ENCODE measurements at places on chromosomes 2 and 18. TPM values are rescaled to one million over a fixed set of nuclear protein-coding genes. Genes with fewer than 3 reads are reported as not detected.

DNA sequence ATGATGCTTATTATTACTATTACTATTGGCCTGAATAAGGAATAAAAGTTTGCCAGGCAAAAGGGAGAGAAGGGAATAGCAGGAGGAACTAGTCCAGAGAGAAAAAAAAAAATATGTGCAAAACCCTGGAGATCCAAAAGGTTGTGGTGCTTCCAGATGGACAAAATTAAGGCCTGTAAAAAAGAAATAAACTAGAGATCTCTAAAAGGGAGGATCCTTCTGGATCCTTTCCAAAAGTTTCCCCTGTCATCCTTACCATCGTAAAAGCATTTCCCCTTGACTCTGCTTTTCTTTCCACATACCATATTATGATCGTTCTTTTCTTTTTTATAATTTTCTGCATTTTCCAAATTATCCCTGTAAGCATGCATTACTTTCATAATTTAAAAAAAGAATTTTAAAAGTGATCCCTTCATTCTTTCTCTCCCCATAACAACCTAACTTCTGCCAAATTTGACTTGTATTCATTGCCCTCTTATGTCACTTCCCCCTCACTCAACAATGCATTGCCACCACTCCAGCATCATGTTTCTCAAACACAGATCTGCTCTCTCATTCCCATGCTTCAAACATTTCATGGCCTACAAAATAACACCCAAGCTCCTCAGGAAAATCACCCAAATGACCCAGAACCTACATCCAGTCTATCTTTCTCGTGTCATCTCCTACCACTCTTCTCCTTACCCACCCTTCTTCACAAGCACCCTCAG, 40.3 kb downstream of the RBMS1 start:
- DNase-seq, result no peak

The SERPINB4 gene
- total RNA-seq, result not detected

GRCh38 chr2:236671896-236672562, 102.4 kb downstream of the ACKR3 start:
- DNase-seq, result no peak

DNA sequence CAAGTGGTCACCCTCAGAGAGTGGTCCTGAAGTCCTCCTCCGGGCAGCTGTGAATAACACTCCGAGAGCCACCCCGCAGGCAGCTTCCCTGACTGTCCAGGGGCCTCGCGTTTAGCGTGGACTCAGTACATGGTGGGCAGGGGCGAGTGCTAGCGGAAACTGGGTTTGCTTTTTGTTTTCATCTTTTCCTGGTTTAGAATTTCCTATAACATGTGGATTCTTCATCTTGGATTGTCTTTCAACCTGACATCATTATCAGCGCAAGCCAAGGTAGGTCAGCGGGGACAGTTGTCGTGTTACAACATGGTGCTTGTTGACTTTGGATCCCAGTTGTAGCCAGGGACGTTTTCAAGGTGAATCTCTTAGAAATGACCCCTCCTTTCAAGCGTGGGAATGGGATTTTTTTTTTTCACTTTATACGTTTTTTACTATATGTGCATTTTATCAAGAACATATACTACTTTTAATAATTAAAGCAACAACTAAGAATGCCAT, 20.9 kb downstream of the RMC1 start:
- no peak for DNase-seq

GRCh38 chr18:3044931-3045698, 32.2 kb upstream of the LPIN2 start:
- DNase-seq, result peak; percentile 66

DNA sequence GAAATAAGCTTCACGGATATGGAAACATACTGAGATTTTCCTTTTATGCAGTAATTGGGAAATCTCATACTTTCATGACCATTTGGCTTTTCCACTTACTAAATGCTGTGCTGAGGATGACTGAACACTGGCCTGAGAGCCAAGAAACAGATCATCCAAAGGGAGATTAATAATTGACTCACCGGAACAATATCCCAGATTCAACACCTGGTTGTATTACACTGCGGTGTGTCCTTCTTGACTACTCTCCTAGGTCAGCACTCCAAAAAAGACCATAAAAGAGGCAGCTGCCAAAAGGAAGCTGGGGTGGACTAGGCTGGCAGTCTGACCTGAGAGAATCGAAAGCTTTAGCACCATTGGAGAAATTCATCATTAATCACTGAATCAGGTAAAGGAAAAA, 469.1 kb downstream of the CBLN2 start:
- DNase-seq, result no peak

DNA sequence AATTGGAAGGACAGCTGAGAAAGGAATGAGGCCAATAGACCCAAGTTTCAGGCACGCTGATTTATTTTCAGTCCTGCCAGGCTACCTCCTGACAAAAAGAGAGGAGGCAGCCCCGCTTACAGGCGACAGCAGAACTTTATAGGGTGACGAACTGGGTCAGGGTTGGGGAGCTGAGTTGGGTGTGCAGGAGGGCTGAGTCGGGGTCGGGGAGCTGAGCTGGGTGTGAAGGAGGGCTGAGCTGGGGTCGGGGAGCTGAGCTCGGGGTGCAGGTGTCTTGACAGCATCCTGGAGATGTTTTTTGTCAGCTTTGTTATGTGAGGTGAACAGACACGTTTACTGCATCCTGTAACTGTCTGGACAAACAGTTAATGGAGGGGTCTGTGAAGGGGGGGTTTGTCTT, 342.2 kb downstream of the ADCYAP1 start:
- DNase-seq, result no peak

The GRP gene
- 0.74 TPM for total RNA-seq

DNA sequence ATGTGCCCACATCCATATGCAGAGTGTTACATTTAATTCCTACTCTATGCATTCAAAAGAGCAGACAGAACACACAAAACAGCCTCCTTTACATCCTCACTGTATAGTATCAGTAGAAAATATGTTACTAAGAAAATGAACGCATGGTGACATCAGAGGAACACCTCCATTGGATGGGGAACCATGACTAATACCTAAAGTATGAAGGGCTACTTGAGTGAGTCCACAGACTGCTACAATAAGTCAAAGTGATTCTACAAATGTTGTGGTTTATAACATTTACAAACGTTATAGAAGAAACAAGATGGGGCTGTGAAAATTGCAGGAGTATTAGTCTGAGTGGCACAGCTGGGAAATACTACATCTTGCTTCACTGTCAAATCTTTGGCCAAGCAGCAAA, 1830.9 kb upstream of the PIK3C3 start:
- DNase-seq, result no peak

- peak; percentile 94 for DNase-seq
These were observed at the start of gene TMEM185B for GRCh38 chr2:120223034-120223912. TMEM185B (minus strand) TSS chr2:120223400; CDS start chr2:120222976, 424 bp downstream.

- DNase-seq, result peak; percentile 71
These were observed 6.3 kb downstream of the ANKRD53 start for GRCh38 chr2:70984576-70985282.

- DNase-seq, result no peak
These were observed 13.8 kb upstream of the ZFP36L2 start for GRCh38 chr2:43239981-43240765.

DNA sequence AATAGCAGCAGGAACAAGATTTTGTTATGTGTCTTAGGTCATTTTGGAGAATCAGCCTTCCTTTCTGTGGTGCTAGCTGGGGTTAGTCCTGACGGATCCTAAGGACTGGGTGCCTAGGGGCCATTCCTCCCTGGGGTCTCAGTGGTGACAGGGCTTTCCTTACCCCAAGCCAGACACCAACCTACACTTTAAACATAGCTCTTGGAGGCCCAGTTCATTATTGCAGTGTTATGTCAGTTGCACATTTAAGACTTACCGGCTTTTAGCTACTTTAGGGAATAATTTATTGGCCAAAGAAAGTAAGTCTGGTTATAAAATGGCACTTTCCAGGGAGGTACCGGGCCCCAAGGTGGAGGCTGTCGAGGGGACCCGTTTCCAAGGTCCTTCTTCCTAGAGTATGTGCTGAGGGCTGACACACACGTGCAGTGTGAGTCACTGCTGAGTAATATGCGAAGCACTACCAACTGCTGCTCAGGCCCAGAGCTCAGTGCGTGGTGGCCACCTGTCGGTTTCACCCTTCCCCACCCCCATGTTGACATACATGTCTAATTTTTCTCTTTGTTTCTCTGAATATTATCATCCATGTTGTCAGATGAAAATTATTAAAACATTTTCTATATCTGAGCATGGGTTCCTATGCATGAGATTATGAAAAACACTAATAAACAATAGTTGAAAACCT, 37.0 kb upstream of the GRHL1 start:
- no peak for DNase-seq

- DNase-seq, result no peak
These were observed 101.4 kb downstream of the TNS1 start for GRCh38 chr2:217901400-217901799.

DNA sequence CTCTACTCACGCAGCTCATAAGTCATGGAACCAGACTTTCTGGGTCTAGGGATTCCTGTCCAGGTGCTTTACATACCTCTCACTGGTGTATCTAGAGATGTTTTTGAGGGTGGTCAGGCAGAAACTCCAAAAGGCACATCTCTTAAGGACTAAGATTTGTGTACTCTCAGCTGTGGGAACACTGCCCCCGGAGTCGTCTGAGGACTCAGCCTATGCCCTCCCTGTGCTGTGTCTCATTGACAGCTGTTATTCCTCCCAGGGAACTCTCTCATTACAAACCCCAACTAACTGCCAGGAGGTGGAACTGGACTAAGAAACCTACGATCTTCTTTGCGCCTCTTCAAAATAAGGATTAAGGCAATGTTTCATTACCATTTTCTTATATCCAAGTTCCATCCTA, 293.9 kb upstream of the DLGAP1 start:
- no peak for DNase-seq

DNA sequence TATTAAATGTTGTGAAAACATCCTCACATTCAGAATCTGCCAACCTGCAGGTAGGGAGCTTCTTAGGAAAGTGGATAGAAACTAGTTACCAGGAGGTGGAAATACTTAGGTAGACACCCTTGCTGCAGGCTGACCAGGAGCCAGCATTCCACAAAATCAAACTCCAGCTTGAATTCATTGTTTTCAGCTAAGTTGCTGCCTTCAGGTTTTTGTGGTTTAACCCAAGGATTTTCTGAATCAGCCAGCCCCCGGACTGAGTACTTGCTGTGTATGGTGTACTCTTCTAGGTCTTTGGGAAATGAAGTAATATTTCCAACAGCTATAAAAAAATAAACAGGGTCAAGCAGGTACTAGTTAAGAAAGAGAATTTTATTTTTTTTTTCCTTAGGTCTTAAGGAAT, 192.1 kb upstream of the CHST9 start:
- no peak for DNase-seq

- DNase-seq, result no peak
These were observed 310.2 kb upstream of the ID2 start for GRCh38 chr2:8371653-8372052.

- DNase-seq, result no peak
These were observed 36.5 kb downstream of the RHOB start for GRCh38 chr2:20483194-20483895.

DNA sequence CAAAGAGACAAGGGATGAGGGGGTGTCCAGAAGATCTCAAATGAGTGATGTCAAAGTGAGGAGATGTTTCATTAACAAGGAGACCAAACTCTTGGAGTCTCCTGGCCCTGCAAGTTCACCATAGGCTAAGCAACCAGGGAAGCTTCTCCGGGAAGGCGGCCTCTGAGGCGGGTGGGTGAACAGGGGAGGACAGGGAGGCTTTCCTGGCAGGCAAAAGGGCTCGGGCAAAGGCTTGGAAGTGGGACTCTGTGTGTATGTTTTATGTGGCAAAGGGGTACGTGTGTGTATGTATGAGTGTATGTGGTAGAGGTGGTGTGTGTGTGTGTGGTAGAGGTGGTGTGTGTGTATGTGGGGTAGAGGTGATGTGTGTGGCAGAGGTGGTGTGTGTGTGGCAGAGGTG, 163.9 kb downstream of the DYSF start:
- no peak for DNase-seq

The FAM110C gene
- 6.9 TPM for total RNA-seq

DNA sequence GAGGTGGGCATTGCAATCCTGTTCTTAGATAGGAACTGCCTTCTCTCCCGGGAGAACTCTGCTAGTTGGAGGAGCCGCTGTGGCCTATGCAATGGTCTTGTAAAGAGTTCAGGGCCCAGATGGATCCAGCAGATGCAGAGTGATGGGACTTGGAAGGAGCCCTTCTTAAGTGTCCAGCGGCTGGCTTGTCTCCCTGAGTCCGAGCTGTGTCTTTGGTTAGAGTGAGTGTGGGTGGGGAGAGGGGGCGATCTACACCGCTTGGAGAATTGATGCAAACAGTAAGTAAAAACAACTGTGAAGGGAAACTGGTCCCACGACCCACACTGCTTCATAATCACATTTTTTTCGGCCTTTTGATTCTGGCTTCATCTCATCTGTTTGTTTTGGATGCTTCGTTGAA, 89.8 kb upstream of the CYRIA start:
- DNase-seq, result peak; percentile 6

DNA sequence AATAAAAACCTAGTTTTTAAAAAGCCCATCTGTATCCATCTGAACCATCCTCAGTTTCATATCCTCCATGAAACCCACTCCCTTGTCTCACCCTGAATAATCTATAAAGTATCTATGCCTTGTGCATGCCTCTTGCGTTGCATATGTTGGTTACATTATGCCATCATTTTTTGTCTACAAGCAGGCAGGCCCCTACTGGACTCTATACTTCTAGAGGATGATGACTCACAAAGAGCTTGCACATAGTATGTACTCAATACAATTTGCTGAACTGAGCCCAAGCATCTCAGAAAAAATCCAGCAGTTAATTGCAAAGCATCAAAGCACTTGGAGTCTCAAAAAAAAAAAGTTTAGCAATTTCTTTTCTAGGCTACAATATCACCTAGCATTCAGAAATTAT, 95.6 kb downstream of the DYM start:
- no peak for DNase-seq

- no peak for DNase-seq
These were observed 529.1 kb upstream of the MEX3C start for GRCh38 chr18:51726614-51727013.

DNA sequence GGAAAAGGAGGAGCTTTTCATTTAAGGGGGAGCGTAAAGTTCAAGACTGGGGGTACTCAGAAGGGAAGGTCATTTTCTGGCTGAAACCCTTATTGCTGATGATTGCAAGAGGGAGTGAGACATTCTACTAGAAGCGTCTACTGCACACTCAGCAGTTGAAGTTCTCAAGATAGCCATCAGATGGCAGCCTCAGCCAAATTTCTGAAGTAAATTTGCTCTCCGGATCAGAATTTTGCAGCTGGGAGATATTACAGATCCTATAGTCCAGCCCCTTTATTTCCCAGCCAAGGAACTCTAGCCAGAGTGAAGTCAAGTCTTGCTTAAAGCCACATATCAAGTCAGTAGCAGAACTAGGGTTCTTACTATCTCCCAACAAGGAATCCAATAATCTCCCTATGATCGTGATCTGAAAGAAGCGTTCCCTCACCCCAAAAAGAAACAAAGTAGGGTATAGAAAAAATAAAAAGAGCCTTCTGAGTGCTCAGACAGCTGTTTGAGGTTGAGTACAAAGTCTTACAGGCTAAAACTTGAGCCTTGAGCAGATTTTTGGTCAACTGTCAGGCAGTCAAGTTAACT, 24.0 kb downstream of the RAX start:
- peak; percentile 53 for DNase-seq

DNA sequence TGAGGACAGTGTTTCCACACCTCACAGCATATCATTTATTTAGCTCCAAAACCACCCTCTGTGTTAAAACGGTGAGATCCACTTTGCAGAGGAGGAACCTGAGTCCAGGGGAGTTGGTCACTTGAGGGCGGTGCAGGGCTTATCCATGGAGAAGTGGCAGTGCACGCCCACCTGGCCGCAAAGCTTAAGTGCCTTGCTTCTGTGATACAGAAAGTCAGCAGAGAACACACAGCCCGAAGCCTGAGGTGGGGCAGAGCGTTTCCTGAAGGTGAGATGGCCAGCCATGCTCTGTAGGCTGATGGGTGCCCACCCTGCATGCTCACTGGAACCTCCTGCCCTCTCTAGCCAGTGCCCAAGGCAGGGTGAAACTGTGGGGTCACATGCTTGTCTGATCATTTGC, 87.3 kb downstream of the SH3RF3 start:
- no peak for DNase-seq
